Dermis blood vessel endothelial cell (primary cell): ENCODE measurements at places on chromosomes 6 and 20. TPM values are rescaled to one million over a fixed set of nuclear protein-coding genes. Genes with fewer than 3 reads are reported as not detected.

The ARMC12 gene
- total RNA-seq, result 0.34 and 0.37 TPM in 2 replicates

The WFDC12 gene
- not detected in 2 replicates for total RNA-seq

GRCh38 chr20:33670715-33671499, 3.3 kb downstream of the NECAB3 start:
- DNase-seq, result no peak

DNA sequence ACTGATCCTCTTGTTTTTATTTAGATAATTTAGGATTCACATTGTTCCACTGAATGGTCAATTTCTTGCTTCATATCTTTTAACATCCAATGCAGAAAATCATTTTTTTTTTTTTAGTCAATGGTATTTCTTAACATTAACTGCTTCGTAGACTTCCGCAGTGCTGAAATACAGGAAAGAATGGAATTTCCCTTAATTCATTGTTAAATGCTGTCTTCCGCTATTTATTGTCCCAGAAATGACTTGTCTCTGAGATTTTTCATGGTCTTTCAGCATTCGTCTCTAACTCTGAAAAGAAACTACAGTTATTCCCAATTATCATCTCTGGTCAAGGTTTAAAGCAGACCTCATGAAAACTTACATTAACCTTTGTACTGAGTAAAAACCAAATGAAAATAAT, 1029.1 kb upstream of the MANEA start:
- DNase-seq, result peak; percentile 11

DNA sequence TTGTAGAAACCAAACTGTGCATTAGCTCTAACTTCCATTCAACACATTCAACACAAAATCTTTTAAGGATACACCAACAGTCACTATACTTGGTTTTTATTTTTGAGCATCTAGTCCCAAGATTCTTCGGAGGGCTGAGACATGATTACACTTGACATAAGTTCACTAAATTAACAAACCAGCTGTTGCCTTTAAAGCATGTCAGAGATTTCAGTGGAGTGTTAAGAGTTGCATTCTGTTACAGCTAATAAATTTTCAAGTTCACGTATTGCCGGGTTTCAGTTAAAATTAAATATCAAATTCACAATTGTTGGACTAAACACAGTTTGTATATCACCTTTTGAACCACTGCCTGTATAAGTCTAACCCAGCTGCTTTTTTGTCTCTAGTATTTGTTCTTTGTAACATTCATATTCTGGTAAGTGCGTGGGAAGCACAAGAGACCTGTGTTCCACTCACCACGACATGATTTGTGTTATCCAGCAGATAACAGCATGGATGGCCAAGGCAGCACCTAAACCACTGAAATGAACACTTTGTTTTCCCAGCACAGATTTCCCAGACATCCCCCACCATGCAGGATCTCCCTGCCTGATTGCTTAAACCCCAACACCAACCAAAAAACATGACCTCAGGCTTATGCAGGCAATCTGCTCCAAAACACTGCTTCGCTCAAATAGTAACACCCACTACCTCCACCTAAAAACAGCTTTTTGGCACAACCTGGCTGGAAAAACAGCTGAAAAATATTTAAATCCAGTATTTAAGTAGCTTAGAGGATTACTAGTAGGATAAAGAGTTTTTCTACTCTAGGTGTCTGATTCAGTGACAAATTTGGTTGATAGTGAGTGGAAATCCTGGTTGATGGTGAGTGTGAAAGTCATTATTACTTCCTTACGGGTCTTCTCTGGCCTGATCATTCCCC, 286.5 kb upstream of the NT5E start:
- no peak for DNase-seq

GRCh38 chr6:51112731-51113130, 294.1 kb downstream of the TFAP2B start:
- DNase-seq, result no peak

DNA sequence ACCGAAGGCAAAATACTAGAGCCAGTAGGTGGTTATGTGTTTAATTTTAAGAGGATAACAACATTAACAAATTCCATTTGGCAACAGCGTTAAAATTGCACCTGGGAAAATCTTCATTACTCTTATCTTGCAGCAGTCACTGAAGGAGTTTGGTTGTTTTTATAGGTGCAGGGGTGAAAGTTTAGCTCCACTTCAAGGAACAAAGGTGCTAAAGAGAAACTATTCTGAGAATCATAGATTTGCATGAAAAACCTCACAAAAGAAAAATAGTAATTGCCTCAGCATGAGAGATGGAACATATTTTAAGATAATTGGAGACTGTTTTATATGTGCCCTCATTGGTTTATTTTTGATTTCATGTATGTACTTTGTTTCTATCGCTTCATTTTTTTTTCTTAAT, 444.4 kb downstream of the UTRN start:
- DNase-seq, result no peak

- DNase-seq, result peak; percentile 80
Measured at GRCh38 chr6:35046862-35047261, 94.3 kb downstream of the TCP11 start.

The OR2H2 gene
- not detected in 2 replicates for total RNA-seq

- DNase-seq, result no peak
Measured at GRCh38 chr20:40891351-40891750, 137.3 kb upstream of the TOP1 start.

DNA sequence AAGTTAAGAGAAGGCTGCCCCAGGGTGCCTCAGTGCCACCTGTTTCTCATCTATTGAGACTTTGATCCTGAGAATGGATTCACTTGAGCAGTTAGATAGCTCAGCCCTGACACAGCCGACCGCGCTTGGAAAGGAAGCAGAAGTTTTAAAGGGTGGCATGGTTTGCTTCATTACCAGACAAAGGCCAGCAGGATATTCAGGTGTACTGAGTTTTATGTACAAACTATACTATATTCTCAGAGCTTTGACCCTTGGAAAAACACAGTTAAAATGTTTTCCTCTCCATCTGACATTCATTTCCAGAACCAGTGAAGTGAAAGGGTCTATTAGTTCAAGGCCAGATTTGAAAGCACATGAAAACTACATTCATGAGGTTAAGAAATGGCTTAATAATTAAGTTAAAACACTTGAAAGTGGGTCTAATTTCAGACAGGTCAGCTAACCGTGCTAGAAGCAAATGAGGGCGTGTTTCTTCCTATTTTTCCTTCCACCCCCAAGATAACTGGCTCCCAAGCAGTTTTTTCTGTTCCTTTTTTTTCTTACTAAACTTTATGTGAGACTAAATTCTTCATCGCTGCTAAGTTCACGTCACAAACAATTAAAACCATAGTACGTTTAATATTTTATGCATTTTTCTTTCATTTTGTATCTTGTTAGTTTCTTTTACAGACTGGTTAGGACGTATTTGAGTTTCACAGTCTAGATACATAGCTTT, 385.3 kb upstream of the SOX4 start:
- DNase-seq, result no peak

The EPPIN gene
- total RNA-seq, result not detected in 2 replicates

The FBXO9 gene
- total RNA-seq, result 36.9 and 41.6 TPM in 2 replicates

The SLC17A2 gene
- not detected in 2 replicates for total RNA-seq

The PARD6B gene
- 0.28 and 0.85 TPM in 2 replicates for total RNA-seq

DNA sequence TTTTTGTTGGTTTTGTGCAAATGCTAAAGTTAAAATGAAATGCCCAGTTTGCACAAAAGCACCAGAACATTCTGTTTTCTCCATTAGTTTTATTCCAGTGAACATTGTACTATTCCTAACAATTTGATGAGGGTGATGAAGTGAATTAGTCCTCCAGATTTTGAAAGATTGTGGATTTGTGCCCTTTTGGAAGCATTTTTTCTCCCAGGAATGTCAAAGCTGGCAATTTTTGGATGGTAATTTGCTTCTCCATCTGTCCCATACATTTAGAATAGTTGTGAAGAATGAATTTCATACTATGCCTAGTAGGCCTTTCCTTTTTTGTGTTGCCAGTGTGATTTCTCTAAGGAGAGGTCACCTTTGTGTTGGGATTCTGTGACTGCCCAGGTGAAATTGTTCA, 797.2 kb downstream of the BCKDHB start:
- no peak for DNase-seq

GRCh38 chr6:48255094-48255493, 144.1 kb upstream of the PTCHD4 start:
- no peak for DNase-seq

DNA sequence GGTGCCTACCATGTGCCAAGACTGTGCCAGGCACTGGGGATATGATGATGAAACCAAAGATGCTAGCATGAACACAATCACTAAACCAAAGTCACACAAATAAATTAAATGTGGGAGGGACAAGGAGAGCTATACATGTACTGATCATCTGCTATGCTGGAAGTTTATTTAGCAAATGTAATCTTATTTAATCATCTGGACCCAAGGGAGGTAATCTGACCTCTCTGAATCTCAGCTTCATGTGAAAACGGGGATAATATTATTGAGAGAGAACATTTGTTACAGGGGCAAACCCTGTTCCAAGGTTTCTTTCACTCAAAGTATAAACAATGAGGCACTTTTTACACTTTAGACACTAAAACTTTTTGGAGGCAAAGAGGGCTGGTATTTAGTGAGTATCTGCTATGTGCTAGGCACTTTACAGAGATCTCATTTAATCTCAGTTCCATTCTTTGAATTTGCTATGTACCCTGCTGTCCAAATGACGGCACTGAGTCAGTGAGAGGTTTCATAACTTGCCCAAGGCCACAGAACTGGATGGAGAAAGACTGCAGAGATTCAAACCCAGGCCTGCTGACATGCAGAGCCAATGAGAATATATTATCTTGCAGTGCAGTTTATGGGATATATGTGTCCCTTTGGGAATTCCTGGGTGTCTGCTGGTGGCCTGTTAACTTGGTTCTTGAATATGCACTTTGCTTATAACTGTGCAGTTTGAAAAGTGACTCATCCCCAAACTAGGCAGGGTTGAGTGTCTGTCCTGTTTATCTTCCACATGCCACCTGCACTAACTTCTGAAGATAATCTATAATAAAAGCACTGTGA, 3.3 kb upstream of the ASXL1 start:
- DNase-seq, result no peak

The SLC16A10 gene
- under 0.01 and 0.19 TPM in 2 replicates for total RNA-seq

GRCh38 chr6:100906325-100906724, 25.2 kb upstream of the ASCC3 start:
- no peak for DNase-seq

The TDRD6 gene
- 0.05 and 0.17 TPM in 2 replicates for total RNA-seq

GRCh38 chr6:163527291-163527690, 112.8 kb downstream of the QKI start:
- no peak for DNase-seq

- no peak for DNase-seq
Measured at GRCh38 chr6:44699851-44700250, 312.3 kb downstream of the CDC5L start.

DNA sequence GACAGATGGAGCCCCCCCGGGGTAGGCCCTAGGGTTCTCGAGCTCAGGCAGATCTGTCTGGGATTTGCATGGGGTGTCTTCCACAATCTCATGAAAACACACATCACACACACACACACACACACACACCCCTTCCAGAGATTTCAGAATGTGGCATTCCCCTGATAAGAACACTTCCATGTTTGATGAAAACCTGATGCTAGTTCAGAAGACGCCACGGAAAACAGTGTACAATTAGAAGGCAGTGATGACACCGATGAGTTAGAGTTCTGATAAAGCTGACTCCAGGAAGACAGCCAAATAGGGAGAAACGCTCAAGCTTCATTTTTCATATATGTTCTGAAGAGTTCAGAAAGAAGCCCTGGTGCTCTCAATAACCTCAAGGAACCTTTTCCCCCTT, 438.7 kb upstream of the JARID2 start:
- DNase-seq, result no peak

GRCh38 chr6:160505970-160506369, 157.8 kb downstream of the SLC22A3 start:
- no peak for DNase-seq

- no peak for DNase-seq
Measured at GRCh38 chr20:44961011-44961869, 1.0 kb upstream of the TOMM34 start.

DNA sequence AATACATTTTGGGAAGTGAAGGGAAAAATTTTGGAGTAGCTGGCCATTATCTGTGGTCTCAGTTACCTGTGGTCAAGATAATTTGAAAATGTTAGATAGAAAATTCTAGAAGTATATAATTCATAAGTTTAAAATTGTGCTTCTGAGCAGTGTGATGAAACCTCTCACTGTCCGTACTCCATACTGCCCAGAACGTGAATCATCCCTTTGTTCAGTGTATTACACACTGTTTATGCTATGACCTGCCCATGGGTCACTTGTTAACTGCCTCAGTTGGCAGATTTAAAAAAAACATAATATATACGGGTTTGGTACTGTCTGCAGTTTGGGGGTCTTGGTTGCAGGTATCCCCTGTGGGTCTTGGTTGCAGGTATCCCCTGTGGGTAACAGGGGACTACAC, 4.1 kb upstream of the CALHM5 start:
- no peak for DNase-seq
